ENCODE measurements at places on chromosomes 4 and X. TPM values are rescaled to one million over a fixed set of nuclear protein-coding genes. Genes with fewer than 3 reads are reported as not detected.
A peak's percentile ranks its signal among the peaks of the same experiment; 100 is the strongest.

The ADH1C gene
- total RNA-seq: 0.64 TPM

The CSN1S1 gene
- not detected for total RNA-seq

GRCh38 chr4:177185151-177185550 lies 124.5 kb upstream of the NEIL3 start:
- ATAC-seq: no peak

DNA sequence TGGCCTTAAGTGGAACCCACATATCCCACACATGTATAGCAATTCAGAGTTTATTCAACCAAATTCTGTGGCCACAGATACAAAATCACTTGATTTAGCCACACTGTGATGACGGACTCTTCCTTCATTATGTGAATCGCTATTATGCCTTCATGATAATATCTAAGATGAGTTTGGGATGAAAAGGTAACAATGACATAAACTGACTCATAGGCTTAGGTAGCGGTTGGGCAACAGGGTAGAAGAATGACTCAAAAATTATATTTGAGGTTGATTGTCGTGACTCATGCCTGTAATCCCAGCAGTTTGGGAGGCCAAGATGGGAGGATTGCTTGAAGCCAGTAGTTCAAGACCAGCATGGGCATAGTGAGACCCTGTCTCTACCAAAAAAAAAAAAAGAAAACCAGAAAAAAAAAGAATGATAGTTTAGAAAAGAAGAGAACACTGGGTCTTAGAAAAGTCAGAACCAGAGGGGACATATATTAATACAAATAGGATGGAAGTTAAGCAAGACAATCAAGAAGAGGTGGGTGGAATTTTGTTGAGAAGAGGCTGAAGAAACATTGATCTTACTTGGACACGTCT lies 70.4 kb upstream of the USP9X start:
- peak; percentile 67 for ATAC-seq

GRCh38 chr4:22055954-22056353 lies 107.4 kb upstream of the KCNIP4 start:
- ATAC-seq: no peak

DNA sequence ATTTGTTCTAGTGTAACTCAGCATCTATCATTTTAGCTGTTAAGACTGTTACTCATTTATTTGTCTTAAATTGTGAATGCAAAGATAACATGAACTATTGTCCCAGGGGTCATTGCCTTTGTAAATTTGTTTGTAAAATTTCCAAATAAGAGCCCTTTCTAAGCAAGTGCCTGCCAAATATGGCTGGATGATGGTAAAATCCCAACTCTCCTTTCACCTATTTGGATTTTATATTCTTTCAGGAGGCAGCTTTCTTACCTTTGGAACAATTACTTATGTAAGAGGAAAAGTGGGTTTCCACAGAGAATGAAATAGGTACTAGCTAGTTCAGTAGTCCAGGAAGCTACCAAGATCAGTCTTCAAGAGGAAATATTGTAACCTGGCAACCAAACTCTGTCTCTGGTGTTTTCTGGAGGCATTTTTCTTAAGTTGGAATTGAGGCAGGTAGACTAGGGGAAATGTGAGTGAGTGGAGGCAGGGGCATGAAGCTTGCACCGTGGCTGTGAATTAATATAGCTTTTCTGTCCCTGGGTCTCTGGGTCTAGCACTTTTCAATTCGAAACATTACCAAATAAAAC lies 363.0 kb upstream of the ZCCHC13 start:
- ATAC-seq: no peak

- ATAC-seq: no peak
Observed at GRCh38 chr4:70334681-70335080, at the start of gene CABS1. Gene CABS1 (plus strand): TSS chr4:70334981. CDS start chr4:70335040, 59 bp downstream.

DNA sequence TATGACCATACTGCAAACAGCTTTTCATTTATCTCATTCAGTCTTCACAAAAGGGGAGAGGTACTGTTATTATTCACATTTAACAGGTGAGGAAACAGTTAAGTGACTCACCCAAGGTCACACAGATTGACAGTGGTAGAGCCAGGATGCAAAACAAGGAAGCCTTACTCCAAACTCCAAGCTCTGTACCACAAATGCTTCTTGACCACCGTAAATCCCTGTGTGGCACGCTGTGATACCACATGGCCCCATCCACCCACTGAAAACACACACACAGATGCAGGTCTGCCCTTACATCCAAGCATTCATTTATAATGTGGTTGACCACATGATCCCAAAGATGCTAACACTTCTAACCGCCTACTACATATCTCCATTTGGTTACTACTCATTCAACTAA lies 129.5 kb downstream of the TSPAN5 start:
- no peak for ATAC-seq

All from esophagus mucosa (tissue), 1 donor.